WTC11 (cell line): ENCODE measurements at places on chromosomes 1 and 21.

DNA sequence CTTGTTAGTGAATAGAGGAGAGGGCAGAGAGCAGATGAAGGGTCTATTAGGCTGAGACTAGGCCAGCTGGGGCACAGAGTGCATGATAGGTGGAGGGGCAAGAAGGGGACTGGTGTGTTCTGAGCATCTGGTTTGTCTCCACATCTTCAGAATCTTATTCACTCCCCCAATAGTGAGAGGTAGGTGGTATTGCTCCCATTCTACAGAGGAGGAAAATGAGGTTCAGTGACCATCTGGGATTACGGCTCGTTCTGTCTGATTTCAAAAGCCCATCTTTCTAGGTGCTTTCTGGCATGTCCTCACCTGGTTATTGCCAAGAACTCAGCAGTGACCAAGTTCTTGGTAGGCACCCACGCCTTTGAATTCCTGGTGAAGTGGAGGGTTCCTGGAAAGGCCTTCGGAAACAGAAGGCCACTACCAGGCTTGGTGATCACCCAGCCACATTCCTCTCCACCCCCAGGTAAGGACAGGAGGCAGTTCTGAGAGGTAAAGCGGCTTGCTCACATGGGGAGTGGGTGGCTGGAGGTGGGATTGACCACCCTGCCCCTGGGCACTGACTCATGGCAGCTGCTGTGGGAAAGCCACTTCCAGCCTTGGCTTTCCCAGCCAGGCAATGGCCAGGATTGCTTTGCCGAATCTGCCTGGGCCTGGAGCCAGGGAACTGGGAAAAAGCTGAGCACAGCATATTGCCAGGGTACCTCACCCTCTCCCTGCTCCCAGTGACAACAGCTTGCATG, 18.8 kb upstream of the CITED4 start:
- no peak overlapping the region for H3K27ac ChIP-seq
- H3K4me1 ChIP-seq: peaks cover 16% of the 10 kb centered on the region
- no peak for DNase-seq
- H3K27me3 ChIP-seq: peaks cover 32% of the 10 kb centered on the region

- H3K4me3 ChIP-seq: no peak overlapping the region
- no peak overlapping the region for H3K27ac ChIP-seq
- H3K36me3 ChIP-seq: peaks cover 19% of the 10 kb centered on the region
- H3K27me3 ChIP-seq: peaks cover 11% of the 10 kb centered on the region
- DNase-seq: no peak
Measured at GRCh38 chr1:38197312-38198061, 150.9 kb upstream of the POU3F1 start.

DNA sequence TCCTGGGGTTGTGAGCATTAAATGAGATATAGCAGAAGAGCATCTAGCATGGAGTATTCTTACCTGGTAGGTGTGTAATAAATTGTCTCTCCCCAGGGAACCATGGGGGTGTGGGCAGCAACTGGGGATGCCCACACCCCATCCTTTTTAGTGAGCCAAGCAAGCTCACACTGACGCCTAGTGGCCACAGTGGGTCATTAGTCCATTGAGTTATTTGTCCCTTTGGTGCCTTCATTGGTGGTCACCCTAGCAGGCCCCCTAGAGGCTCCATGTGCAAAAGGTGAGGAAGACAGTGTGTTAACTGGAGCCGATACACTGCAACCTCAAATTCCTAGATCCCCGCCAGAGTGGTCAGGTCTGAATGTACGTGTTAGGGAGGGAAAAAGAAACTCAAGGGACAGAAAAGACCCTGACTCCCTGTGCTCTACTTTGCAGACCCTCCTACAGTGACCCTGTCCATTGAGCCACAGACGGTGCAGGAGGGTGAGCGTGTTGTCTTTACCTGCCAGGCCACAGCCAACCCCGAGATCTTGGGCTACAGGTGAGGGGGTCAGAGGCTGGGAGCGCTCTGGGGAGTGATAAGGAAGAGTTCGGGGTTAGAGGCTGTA, 93.3 kb upstream of the CD1D start:
- H3K4me3 ChIP-seq: no peak overlapping the region
- H3K27me3 ChIP-seq: no peaks in the 10 kb centered on the region
- peak; percentile 87 for DNase-seq

DNA sequence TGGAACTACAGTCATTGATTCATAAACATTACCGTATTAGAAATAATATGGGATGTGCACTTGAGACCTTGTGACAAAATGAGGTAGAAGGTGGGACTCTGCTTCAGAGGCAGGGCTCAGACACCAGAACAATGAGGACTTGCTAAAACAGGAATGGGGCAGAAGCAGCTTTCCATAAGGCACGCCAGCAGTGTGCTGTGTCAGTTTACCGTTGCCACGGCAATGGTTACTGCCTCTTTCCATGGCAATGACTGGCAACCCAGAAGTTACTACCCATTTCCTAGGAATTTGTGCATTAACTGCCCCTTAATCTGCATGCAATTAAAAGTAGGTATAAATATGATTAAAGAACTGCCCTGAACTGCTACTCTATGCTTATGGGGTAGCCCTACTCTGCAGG, 169.0 kb downstream of the CHRM3 start:
- no peaks in the 10 kb centered on the region for H3K27me3 ChIP-seq
- H3K4me3 ChIP-seq: no peak overlapping the region
- no peaks in the 10 kb centered on the region for H3K36me3 ChIP-seq
- peaks cover 10% of the 10 kb centered on the region for H3K4me1 ChIP-seq
- peak overlapping the region; percentile 63; the same call in 1 of the 2 replicates for H3K27ac ChIP-seq

DNA sequence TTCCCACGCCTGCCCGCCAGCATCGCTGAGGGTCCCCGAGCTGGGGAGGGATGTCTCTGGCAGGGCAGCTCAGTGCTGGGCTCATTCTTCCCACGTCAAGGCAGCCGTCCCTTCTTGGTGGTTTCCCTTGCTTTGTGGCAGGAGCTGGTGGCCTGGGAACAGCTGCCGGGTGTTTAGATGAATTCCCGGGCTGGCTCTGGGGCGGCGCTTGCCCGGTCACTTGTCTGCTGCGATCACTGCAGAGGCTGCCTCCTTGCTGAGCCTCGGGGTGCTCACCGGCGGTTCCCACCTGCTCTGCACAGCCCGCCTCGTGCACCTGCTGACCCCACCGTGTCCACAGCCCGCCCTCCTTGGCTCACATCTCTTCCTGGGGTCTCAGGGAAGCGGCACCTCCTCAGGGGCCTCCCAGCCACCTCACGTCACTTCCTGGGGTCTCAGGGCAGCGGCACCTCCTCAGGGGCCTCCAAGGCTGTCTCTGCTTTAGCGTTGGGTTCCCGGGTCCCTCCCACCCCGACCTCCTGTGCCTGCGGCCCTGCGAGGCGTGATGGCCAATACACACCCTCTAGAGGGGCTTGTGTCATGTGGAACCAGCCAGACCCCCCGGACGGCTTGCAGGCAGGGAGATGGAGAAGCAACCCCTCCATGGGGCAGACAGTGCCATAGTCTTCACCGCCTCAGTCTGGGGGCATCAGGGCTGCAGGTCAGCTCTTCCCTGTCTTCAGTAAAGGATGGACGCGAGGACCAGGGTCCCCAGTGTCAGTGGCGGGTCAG, 13.5 kb downstream of the COL18A1 start:
- peak; percentile 9 for DNase-seq
- no peaks in the 10 kb centered on the region for H3K27me3 ChIP-seq
- H3K4me1 ChIP-seq: peaks cover 47% of the 10 kb centered on the region
- peak overlapping the region; percentile 87 for H3K27ac ChIP-seq

DNA sequence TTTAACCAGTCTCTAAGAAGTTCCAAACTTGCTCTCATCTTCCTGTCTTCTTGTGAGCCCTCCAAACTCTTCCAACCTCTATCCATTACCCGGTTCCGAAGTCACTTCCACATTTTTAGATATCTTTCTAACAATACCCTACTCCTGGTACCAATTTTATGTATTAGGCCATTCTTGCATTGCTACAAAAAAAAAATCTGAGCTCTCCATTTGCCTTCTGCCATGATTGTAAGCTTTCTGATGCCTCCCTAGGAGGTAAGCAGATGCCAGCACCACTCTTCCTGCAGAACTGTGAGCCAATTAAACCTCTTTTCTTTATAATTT, 91.5 kb upstream of the ARTN start:
- H3K4me1 ChIP-seq: peaks cover 47% of the 10 kb centered on the region
- peaks cover 3% of the 10 kb centered on the region; the same call in 1 of the 2 replicates for H3K27me3 ChIP-seq
- no peak for DNase-seq
- H3K4me3 ChIP-seq: peak overlapping the region; percentile 3

DNA sequence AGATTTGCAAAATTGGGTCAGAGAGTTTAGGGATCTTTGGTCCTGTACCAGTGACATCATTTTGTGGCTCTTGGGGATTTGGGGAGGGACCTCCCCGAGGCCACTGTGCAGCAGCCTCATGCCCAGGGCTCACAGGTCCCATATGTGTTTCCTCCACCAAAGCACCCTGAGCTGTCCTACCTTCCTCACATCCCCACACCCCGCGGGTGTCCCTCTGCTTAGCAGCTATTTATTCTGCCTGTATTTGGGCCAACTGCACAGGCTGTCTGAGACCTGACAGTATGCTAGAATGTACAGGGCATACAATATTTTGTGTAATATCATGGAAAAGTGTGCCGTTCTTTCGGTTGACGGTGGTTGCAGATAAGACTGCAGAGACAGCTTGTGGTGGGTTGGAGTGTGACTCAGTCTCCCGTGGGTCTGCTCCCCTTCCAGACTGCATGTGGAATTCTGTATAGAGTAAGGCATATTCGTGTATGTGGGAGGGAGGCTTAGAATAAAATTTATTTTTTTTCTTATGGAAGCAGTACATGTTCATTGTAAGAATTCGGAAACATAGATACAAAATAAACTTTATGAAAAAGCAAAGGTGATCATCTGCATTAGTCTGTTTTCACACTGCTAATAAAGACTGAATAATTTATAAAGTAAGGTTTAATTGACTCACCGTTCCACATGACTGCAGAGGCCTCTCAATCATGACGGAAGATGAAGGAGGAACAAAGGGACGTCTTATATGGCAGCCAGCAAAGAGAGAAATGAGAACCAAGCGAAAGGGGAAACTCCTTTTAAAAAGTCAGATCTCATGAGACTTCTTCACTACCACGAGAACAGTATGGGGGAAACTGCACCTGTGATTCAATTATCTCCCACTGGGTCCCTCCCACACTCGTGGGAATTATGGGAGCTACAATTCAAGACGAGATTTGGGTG, 84.4 kb downstream of the ADARB1 start:
- no peaks in the 10 kb centered on the region for H3K36me3 ChIP-seq
- no peak overlapping the region; the same call in 1 of the 2 replicates for H3K27ac ChIP-seq
- H3K27me3 ChIP-seq: no peaks in the 10 kb centered on the region
- DNase-seq: no peak
- H3K4me3 ChIP-seq: no peak overlapping the region

- peaks cover 10% of the 10 kb centered on the region for H3K4me1 ChIP-seq
- no peak overlapping the region for H3K27ac ChIP-seq
- peaks cover 5% of the 10 kb centered on the region; the same call in 1 of the 2 replicates for H3K36me3 ChIP-seq
- H3K4me3 ChIP-seq: peak overlapping the region; percentile 60
- peaks cover 24% of the 10 kb centered on the region for H3K27me3 ChIP-seq
- DNase-seq: peak; percentile 41
Measured at GRCh38 chr1:1032424-1032823, 12.5 kb downstream of the AGRN start.
